ENCODE measurements at places on chromosomes 3 and 15.

DNA sequence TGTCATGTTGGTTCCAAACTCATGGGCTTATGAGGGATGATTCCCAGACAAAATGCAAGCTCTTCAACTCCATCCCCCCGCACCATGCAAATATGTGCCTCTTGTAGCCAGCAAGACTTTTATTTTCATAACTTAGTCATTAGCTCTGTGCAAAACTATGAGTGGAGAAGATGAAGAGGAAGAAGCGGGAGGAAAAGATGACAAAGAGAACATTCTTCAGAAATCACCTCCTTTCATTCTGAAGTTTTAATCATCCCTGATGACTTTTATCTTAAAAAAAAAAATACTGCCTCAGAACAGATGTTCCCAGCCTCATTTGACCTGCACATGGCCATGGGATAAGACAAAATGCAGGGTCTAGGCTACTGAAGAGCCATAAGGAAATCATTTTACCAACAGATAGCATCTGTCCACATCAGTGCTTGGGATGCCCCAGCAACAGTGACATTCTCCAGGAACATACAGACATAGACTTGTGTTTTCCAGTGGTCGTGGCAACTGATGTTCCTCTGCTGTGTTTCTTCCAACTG, 145.5 kb downstream of the WNT5A start:
- H3K4me1 ChIP-seq = no peaks in the 10 kb centered on the region
- DNase-seq = no peak
- H3K4me3 ChIP-seq = no peak overlapping the region
- no peaks in the 10 kb centered on the region for H3K36me3 ChIP-seq
- no peak overlapping the region for H3K27ac ChIP-seq

GRCh38 chr3:152253514-152253913, 15.2 kb upstream of the MBNL1 start:
- H3K36me3 ChIP-seq = no peaks in the 10 kb centered on the region
- H3K27me3 ChIP-seq = no peaks in the 10 kb centered on the region
- peaks cover 4% of the 10 kb centered on the region for H3K4me1 ChIP-seq
- H3K4me3 ChIP-seq = no peak overlapping the region

DNA sequence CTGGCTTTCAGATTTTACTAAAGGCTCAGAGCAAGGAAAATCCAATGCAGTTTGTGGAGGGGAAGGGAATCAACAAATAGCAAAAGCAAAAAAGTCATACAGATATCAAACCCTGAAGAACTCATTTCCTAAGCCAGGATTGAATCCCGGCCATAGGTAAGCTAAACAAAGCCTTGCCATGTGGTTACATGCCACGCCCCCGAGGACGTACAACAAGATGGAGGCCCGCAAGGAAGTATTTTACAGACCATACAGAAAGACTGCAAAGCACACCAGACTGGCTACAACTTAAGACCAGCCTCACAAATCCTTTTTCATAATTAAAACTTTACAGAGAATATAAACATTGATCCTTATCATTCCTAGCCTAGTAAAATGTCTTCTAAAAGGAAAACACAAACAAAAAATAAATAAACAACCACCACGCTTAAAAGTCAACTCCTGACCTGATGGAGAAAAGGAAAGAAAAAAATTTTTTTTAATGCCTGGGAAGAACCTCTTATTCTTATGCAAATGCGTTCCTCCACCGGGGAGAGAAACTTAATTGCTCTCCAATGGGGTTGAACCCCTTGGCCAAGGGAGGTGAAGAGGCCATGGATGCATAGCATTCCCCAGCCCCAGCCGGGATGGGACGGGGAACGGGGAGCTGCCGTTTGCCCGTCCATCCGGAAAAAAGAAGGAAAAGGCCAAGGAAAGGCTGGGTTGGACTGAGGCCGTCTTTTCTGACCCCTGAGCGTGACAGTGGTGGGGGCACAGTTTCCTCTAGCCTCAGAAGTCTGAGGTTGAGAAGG, 39.3 kb downstream of the IL1RAP start:
- no peak overlapping the region for H3K27ac ChIP-seq
- no peaks in the 10 kb centered on the region for H3K4me1 ChIP-seq
- no peak overlapping the region for H3K4me3 ChIP-seq
- no peaks in the 10 kb centered on the region for H3K36me3 ChIP-seq
- DNase-seq = no peak

- DNase-seq = no peak
- H3K36me3 ChIP-seq = no peaks in the 10 kb centered on the region
- no peak overlapping the region for H3K27ac ChIP-seq
- H3K4me1 ChIP-seq = no peaks in the 10 kb centered on the region
Measured at GRCh38 chr3:180646187-180646790, 33.0 kb downstream of the CCDC39 start.

GRCh38 chr3:167493244-167493643, 19.4 kb upstream of the SERPINI2 start:
- no peak overlapping the region for H3K4me3 ChIP-seq
- no peak for DNase-seq
- no peaks in the 10 kb centered on the region for H3K27me3 ChIP-seq
- H3K36me3 ChIP-seq = no peaks in the 10 kb centered on the region
- H3K27ac ChIP-seq = no peak overlapping the region

GRCh38 chr15:32029409-32029861, 880 bp upstream of the CHRNA7 start:
- no peak overlapping the region for H3K27ac ChIP-seq
- peak overlapping the region; percentile 66 for H3K4me3 ChIP-seq
- DNase-seq = no peak
- peaks cover 18% of the 10 kb centered on the region for H3K4me1 ChIP-seq
- no peaks in the 10 kb centered on the region for H3K36me3 ChIP-seq

DNA sequence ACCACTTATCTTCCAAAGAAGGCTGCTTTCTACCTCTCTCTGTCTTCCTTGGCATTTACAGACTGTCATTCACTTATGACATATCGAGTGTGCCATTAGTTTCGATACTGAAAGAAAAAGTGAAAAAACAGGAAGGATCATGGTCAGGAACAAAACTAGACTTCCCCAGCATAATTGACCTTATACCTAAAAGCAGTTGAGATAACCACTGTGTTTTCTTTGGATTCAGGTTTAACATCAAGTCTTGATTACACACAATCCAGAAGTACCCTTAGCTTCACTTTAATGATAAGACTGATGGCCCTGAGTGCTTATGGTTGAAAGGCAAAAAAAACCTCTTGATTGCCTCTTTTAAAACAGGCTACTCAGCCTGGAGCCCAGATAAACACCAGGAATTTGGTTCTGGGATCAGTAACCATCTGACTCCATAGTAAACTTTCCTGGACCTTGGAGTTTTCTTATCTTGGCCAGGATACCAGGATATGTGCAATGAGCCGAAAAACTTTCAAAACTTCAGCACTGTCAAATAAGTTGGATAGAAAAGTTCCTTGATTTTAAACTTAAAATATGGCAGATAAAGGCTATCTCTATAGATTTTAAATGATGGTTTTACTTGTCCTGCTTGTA, 5.0 kb upstream of the UACA start:
- H3K4me3 ChIP-seq = peak overlapping the region; percentile 5
- peak overlapping the region; percentile 68 for H3K27ac ChIP-seq
- H3K36me3 ChIP-seq = no peaks in the 10 kb centered on the region
- no peaks in the 10 kb centered on the region for H3K27me3 ChIP-seq
- peaks cover 6% of the 10 kb centered on the region for H3K4me1 ChIP-seq

- no peaks in the 10 kb centered on the region for H3K4me1 ChIP-seq
- DNase-seq = no peak
- no peaks in the 10 kb centered on the region for H3K27me3 ChIP-seq
- no peak overlapping the region for H3K27ac ChIP-seq
Measured at GRCh38 chr3:47270526-47270925, 12.1 kb downstream of the KIF9 start.

- H3K27me3 ChIP-seq = peaks cover 2% of the 10 kb centered on the region
- no peak for DNase-seq
- no peak overlapping the region for H3K4me3 ChIP-seq
- H3K4me1 ChIP-seq = peaks cover 3% of the 10 kb centered on the region
Measured at GRCh38 chr15:99504823-99505551, 60.8 kb upstream of the MEF2A start.

DNA sequence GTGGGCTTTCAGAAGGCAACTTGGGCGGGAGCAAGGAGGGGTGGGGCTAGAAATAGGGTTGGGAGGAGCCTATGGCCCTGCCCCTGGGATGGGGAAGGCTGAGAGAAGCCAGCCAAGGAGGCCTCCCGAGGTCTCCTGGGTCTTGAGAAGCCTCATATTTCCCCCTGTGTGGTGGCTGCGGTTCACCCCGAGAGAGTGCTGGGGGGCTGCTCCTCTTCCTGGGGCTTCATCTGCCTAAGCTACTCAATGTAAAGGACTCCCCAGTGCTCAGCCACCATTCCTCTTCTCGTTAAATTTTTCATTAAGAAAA, 174.3 kb downstream of the SMAD6 start:
- DNase-seq = no peak
- no peaks in the 10 kb centered on the region for H3K27me3 ChIP-seq
- H3K4me3 ChIP-seq = no peak overlapping the region

All from large intestine (tissue), 12 donors.